ENCODE measurements at places on chromosomes 2 and 18.

GRCh38 chr2:135745545-135745944 is 3.9 kb downstream of the UBXN4 start:
- no peaks in the 10 kb centered on the region for H3K4me1 ChIP-seq
- H3K27me3 ChIP-seq: no peaks in the 10 kb centered on the region

DNA sequence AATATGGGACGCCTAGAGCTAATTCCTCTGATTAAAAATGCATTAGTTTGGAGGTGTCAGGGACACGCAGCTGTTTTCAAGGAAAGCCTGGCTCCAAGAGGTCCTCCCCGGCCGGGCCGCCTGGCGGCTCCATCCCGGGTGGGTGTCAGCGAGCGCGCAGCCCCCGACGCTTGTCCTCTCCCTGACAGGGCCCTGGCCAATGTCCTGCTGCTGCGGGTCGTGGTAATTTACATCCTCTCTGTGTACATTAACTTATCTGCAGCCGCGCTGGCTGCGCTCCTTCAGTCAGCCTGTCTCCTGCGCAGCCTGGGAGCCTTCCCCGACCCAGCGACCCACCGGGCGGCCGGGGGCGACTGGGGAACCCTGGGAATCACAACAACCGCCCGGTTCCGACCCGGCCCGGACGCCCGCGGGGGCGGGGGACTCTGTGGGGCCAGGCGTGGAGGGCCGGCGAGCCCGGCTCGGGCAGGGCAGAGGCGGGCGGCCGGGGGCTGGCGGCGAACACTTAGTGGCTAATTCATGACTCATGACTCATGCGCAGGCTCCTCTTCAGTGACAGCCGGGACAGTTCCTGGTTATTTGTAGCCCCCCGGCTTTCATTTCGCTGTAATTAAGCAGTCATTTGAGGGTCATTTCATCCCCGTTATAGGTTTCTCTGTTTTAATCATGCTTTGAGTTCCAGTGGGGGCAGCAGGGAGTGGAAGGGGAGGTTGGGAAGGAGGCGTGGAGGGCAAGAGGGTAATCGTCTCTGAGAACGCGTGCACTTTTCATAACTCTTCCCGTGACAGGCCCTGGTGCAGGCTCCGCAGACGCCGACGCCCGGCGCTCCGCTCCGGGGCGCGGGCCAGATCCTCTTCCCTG is 141.9 kb upstream of the CTAGE1 start:
- peak overlapping the region; percentile 60 for H3K4me3 ChIP-seq
- peak overlapping the region; percentile 52 for H3K27ac ChIP-seq
- peak; percentile 67 for DNase-seq
- no peaks in the 10 kb centered on the region for H3K4me1 ChIP-seq
- H3K36me3 ChIP-seq: no peaks in the 10 kb centered on the region
- H3K27me3 ChIP-seq: no peaks in the 10 kb centered on the region

- no peak for DNase-seq
- no peaks in the 10 kb centered on the region for H3K27me3 ChIP-seq
- H3K36me3 ChIP-seq: peaks cover 17% of the 10 kb centered on the region
- H3K4me3 ChIP-seq: no peak overlapping the region
- H3K4me1 ChIP-seq: peaks cover 17% of the 10 kb centered on the region
- H3K27ac ChIP-seq: no peak overlapping the region
Measured at GRCh38 chr2:36456227-36457175, 100.9 kb downstream of the CRIM1 start.

DNA sequence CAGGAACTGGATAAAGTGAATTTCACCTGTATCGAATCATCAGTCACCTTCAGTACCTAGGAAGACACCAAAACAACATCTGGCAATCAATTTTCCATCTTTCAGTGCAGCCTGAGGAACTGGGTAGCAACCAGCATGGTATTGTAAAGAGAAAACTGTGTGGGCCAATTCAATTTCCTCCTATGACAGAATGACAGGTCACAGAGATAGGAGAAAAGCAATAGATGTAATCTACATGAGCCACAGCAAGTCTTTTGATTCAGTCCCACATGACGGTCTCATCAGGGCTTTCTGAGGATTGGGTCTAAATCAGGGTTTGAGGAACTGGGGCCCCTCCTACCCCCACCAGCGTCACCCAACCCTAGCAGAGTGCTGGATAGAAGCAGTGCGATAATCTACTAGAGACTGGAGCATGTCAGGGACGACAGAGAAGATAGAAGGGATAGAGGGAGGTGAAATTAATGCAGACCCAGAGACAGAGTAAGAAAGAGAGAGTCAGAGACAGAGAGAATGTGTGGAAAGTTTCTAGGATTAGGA is 268.7 kb downstream of the LRRTM1 start:
- no peaks in the 10 kb centered on the region for H3K27me3 ChIP-seq
- no peak overlapping the region for H3K4me3 ChIP-seq
- H3K36me3 ChIP-seq: no peaks in the 10 kb centered on the region

DNA sequence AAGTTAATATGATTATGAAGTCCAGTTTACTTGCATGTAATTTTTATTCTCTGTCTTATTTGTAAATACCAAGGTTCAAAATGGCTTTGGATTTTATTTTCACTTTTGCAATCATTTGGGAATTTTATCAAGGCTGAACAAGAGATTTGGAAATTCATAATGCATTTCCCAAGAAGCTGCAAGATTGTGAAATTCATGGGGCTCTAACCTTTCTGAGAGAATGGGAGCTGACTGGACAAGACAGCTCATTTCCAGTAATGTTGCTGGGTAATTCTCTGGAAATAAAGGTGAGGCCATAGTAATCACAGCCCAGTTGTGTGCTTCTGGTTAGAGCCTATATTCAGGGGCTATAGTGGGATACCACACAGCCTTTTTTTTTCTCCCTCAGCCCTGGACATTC is 21.5 kb upstream of the NABP1 start:
- peak; percentile 58 for DNase-seq
- H3K27ac ChIP-seq: no peak overlapping the region
- H3K4me3 ChIP-seq: no peak overlapping the region
- no peaks in the 10 kb centered on the region for H3K36me3 ChIP-seq

DNA sequence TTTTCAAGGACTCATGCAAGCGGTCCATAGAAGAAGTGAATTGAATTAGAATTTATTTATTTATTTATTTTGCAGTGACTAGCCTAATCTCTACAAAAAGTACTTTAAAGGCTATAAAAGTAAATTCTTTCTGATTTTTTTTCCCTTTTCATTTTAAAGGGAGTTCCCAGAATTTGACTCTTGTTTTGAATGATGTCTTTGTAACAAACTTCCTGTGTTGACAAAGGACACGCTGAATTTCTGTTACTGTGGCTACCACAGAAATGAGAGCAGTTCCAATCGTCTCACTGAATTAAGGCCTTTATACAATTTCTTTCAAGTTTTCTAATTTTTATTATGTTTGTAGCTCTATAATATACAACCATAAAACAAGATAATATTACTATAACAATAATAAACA is 46.3 kb upstream of the LPIN2 start:
- H3K27ac ChIP-seq: no peak overlapping the region
- H3K27me3 ChIP-seq: no peaks in the 10 kb centered on the region
- DNase-seq: no peak
- peaks cover 2% of the 10 kb centered on the region for H3K4me1 ChIP-seq
- no peaks in the 10 kb centered on the region for H3K36me3 ChIP-seq
- no peak overlapping the region for H3K4me3 ChIP-seq

DNA sequence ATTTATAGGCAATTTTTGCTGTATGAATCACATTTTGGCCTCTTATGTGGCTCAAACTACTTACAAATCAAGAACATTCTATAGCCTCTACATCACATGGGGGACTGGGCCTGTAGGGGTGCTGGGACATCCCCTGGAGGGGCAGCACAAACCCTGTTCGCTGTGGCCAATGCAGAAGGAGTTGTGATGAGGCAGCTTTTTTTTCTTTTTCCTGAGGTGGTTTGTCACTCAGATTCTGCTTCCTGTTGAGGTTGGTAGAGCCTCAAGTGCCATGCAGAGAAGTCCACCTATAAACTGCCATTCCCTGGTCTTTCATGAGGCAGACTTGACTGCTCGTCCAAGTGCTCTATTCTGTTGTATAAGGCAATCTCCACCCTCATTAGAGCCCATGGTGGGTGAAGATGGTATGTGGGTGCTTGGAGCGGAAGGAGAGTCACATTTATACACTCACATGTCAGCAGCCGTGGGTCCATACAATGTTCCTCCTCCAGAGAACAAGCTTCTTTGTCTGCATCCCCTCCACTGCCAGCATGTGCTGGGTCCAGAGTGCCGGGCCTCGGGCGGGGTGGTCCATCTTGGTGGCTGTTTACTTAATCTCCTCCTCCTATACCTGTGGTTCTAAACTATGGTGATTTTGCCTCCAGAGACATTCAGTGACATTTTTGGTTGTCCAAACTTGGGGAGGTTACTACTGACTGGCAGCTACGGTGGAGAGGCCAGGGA is 120.3 kb downstream of the ACOXL start:
- no peaks in the 10 kb centered on the region for H3K36me3 ChIP-seq
- H3K4me3 ChIP-seq: no peak overlapping the region
- H3K4me1 ChIP-seq: no peaks in the 10 kb centered on the region
- peak; percentile 34 for DNase-seq

DNA sequence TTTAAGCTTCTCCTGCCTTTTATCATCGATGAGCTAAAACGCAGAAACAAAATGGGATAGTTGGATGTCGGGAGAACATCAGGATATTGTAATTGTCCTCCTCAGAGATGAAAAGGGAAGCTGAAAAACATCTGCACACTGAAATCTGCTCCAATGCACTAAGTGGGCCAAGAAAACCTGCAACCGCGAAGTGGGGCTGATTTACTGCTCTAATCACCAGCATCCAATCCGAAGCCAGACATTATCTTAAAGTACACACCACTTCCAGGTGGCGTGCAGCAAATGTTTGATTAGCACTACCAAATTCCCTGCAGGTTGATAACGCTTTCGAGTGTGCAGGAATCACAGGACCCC is 230.3 kb upstream of the SLC14A2 start:
- no peak for DNase-seq
- no peak overlapping the region for H3K27ac ChIP-seq
- no peak overlapping the region for H3K4me3 ChIP-seq
- no peaks in the 10 kb centered on the region for H3K36me3 ChIP-seq
- peaks cover 8% of the 10 kb centered on the region for H3K4me1 ChIP-seq

Data from trophoblast cell (in vitro differentiated cells and primary cell).